ENCODE measurements at places on chromosomes 12 and 14.

GRCh38 chr12:5989621-5990020 lies 44.6 kb upstream of the ANO2 start:
- no peak for DNase-seq

DNA sequence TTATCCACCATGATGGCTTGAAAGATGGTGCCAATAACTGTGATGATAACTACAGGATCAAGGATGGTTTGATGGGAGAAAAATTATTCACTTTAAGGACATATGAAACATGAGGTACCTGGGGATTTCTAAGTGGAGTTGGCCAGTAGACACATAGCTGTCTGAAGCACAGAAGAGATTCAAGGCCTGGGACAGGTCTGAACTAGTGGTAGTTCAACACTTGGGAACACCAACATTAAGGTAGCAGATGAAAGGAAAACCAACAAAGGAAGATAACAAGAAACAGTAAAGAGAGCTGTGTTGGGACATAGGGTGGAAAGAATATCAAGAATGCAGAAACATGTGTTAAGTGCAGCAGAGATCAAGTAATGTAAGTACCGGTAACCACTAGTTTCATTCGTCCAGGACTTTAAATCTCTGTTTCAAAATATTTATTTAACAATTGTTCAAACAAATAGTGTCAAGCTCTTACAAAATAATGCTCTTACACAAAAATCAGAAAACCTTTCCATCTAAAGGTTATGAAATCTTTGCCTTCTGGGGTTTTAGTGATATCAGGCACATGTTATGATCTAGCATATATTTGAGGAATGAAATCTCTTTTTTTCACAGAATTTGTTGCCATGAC lies 104.7 kb downstream of the ST8SIA1 start:
- DNase-seq = no peak

DNA sequence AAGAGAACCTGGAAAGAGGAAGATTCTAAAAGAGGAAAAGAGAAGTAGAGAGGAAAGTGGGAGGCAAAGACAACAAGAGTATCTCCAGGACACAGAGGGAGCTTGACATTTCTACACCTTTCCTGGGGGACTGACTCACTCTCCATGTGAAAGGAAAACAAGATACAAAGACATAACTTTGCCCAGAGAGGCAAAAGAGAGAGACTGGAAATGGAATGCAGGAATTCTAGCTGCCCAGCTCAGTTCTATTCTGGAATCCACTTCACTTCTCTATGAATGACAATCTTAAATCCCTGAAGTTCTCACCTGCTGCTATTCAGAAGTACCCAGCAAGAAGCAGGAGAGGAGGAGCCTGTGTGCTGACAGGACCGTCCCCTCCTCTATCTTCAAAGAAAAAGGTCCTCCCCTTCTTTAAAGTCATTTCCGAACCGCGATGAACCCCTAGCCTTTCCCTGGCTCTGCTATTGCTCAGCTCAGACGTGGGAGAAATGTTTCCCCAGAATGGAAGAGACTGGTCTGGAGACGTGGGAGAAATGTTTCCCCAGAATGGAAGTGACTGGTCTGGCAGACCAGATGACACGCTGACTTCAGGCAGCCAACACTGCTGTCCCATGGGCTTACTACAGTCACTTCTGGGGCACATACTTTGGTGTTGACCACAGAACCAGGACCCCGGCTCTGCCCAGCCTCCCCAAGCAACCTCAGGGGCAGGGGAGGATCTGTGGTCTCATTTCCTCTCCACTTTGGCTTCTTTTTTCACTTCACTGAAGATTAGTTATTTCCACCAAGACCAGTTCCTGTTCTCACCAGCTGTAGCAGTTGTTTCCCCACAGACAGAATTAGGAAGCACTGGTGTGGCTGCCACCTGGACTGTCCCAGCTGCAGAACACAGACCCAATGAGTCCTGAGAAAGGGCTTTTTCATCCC lies 8.3 kb downstream of the FMNL3 start:
- DNase-seq = no peak

- DNase-seq = no peak
These were observed 11.2 kb upstream of the MAP1LC3B2 start for GRCh38 chr12:116547955-116548501.

- no peak for DNase-seq
These were observed 34.1 kb downstream of the TMEM233 start for GRCh38 chr12:119627686-119628085.

GRCh38 chr12:54439096-54439495 lies 20.0 kb upstream of the ITGA5 start:
- no peak for DNase-seq

DNA sequence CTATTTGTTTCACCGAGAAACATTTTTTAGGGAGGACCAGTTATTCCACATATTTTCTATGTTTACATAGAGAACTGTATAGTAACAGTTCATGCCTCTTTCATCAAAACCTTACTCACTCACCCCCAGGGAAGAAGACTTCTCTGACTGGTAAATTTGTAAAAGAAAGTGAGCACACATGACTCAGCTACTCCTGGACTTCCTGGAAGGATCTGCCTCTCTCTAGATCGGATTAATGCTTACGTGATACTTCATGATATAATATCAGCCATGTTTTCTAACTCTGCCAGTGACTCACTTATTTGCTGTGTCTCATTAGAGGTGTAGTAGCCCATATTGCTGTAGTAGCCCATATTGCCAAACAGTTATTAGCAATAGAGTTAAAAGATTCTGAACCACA lies 494.3 kb upstream of the ATXN7L3B start:
- no peak for DNase-seq

- DNase-seq = no peak
These were observed 10.2 kb upstream of the RNASE10 start for GRCh38 chr14:20494935-20495766.

DNA sequence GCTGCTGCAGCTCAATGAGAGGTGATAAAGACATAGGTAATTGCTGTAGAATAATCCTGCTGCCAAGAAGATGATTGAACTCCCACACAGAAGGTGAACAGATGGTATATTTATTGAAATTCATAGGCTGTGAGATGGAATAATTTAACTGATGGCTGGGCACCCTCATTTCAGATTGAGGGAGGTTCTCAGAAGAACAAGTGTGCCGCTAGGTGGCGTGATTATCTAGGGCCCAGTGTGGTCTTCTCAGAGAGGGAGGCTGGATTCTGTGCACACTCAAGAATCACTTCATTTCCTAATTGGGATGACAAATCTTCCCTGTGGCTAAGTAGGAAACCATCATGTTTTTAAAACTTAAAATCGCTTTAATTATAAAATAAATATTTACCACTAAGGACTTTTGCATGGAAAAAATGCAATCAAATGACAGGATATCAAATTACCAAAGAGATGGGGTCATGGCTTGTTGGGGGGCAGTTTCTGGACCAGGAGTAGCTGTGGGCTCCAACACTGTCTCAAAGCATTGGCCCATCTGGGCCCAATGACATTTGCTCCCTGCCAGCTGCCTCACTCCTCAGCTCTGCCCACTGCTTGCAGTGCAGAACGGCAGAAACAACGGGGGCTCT lies 132.3 kb downstream of the SNAPC1 start:
- DNase-seq = peak; percentile 60

- no peak for DNase-seq
These were observed 63.2 kb upstream of the RFX4 start for GRCh38 chr12:106519607-106520021.

DNA sequence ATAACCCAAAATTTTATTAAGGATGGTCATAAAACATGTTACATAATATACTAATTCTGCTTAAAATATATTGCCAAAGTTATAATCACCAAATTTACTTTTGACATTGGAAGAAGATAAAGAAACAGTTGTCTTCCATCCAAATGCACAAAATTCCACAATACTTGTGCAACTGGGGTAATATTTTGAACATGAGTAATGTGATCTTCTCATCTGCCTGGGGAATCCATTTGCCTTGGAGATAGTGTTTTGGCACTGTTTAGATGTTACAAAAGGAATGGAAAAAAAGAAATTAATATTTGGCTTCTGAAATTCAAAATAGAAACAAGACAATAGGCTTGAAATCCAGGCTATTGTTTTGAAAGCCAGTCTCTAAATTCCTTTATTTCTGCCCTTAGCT lies 9.1 kb downstream of the GPR19 start:
- DNase-seq = no peak

DNA sequence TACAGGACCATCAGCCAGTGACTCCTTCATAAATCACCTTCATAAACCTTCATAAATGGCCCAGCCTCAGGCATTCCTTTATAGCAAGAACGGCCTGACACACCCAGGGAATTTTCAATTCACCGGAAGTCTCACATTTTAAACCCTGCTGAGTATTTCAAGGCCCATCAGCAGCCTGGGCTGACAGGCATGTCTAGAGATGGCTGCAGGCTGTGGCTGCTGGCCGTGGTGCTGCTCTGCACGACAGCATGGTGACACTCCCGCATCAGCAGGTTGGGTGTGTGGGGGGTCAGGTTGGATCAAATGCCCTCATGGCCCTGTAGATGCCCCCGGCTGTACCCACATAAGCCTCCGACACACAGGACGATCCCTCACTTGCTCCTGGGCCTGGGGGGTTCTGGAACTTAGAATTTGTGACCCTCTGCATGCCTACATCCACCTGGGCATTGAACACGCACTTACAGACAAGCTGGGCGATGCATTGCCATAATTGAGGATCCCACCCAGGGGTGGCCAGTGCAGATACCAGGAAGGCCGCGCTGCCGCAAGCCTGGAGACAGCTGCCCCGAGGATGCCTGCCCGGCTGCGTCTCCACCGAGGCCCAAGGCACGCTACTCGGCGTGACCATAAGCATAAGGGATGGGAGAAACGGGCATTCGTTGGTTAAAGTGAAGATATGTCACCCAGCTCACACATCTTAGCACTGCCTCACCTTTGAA lies 124.3 kb downstream of the PIWIL1 start:
- no peak for DNase-seq

DNA sequence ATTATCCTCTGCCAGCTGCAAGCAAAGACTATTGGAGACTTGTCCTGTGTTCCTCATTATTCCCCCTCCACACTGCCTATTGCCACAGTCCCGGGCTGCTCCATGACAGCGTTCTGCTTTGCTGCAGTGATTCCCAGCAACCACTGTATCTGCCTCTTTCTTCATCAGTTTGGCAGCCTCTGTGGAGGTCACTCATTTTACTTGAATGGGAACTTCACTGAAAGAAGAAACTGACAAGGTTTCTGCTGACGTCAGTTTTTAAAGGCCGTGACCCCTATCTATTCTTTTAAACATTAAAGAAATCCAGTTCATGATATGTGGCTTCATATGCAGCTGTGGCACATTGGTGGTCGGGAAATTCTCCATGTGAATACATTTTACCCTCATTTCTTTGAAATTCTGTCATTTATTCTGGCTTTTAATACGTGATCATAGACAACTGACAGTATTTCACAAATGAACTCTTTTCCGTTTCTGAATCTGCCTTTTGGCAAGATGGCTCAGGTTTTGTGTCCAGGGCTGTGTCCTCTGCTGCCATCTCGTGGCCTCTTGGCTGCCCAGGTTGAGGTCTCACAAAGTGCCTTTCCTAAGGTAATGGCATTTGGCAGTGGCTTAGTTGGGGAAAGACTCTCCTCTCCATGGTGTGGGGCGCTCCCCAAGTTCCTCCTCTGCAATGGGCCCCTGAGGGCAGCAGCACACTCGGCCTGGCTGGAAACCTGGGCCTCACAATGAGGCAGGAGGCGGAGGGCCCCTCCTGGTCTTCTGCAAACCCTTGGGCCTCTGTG lies 5.8 kb downstream of the TMEM253 start:
- DNase-seq = peak; percentile 71

DNA sequence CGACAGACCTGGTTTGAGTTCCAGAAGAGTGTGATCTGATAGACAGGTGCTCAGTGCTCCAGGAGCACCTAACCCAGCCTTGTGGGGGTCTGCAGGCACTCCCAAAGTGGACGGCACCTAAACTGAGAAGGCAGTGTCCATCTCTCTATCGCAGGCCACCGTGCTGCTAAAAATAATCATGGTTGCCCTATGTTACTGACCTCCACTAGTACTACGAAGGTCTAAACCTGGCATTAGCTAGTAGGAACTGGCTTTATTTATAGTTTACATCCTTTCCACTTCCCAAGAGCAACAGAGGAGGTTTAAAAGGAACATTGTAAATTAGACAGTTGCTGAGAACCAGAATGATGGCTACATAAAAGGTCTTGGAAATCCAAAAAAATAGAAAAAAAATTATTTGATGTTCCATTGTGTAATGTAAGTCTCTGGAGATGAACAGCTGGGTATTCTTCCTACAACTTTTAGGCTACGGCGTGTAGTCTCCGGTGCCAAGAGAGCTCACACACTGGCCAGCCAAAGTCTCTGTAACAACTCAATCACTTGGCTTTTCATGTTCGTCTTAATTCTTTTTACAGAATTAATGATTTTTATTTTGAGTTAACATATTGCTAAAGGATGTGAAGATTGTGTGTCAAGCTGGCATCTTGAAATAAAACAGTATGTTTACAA lies 27.3 kb downstream of the PPFIBP1 start:
- DNase-seq = no peak

DNA sequence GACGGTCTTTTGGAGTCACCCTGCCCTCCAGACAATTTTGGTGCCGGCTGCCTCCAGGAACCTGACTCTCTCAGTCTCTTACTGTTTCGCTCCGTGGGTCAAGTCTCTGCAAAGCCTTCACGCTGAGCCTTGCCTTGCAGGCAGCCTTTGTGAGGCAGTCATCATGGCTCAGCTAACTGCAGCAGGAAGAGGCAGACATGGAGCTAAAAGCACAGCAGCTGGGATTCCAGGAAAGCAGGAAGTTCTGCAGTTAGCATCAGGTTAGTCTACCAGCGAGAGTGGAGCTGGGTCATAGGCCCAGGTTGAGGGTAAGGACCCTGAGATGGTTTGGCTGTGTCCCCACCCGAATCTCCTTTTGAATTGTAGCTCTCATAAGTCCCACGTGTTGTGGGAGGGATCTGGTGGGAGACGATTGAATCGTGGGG lies 305.4 kb downstream of the PCNX1 start:
- no peak for DNase-seq

- no peak for DNase-seq
These were observed at the start of gene IKZF4 for GRCh38 chr12:56020423-56021184. TSS of gene IKZF4 (plus strand) at chr12:56021043. CDS start at chr12:56021494, 451 bp downstream.

- DNase-seq = no peak
These were observed 79.0 kb downstream of the PITPNM2 start for GRCh38 chr12:123071857-123072256.

All from NCI-H1105 (cell line).